Activated CD4-positive, alpha-beta memory T cell treated with anti-CD3 and anti-CD28 coated beads, Interleukin-2, amount 10 ng/mL, durations not matched to agents 7 days and 5 days (primary cell): ENCODE measurements at places on chromosomes 2 and 18. TPM values are rescaled to one million over a fixed set of nuclear protein-coding genes. Genes with fewer than 3 reads are reported as not detected.

- no peaks in the 10 kb centered on the region for H3K27me3 ChIP-seq
- no peaks in the 10 kb centered on the region for H3K4me1 ChIP-seq
- no peak overlapping the region for H3K4me3 ChIP-seq
- no peak overlapping the region for H3K27ac ChIP-seq
Measured at GRCh38 chr18:11176481-11176881, 27.1 kb upstream of the PIEZO2 start.

DNA sequence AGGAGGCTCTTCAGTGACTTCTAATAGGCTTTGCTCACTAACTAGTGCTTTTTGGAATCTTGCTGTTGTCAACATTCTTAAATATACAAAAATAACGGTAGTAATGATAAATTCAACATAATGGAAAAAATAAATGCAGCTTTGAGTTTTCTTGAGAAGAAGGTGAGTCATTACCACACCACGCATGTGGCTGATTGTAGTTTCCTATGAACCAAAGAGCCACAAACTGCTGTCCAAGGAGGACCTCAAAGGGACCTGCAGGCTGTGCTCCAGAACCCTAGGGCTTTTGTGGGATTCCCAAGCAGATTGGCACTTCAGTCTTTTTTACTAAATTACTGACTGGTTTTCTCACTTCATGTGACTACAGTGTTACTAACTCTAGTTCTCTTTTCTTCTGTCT is 66.7 kb downstream of the TPGS2 start:
- no peaks in the 10 kb centered on the region for H3K4me1 ChIP-seq
- no peak overlapping the region for H3K27ac ChIP-seq
- no peak overlapping the region for H3K4me3 ChIP-seq

GRCh38 chr2:183490914-183491313 is 366.7 kb downstream of the NUP35 start:
- no peak for DNase-seq
- no peaks in the 10 kb centered on the region for H3K4me1 ChIP-seq
- no peaks in the 10 kb centered on the region for H3K27me3 ChIP-seq
- H3K4me3 ChIP-seq, result no peak overlapping the region

GRCh38 chr2:27940982-27941381 is 50.5 kb downstream of the BABAM2 start:
- DNase-seq, result no peak
- peaks cover 12% of the 10 kb centered on the region for H3K4me1 ChIP-seq
- H3K27me3 ChIP-seq, result no peaks in the 10 kb centered on the region
- peaks cover 25% of the 10 kb centered on the region for H3K36me3 ChIP-seq

- peaks cover 50% of the 10 kb centered on the region for H3K4me1 ChIP-seq
- no peak overlapping the region for H3K4me3 ChIP-seq
- DNase-seq, result peak; percentile 88
- H3K27me3 ChIP-seq, result no peaks in the 10 kb centered on the region
- peak overlapping the region; percentile 92 for H3K27ac ChIP-seq
Measured at GRCh38 chr2:37615804-37616676, 55.4 kb downstream of the CDC42EP3 start.

DNA sequence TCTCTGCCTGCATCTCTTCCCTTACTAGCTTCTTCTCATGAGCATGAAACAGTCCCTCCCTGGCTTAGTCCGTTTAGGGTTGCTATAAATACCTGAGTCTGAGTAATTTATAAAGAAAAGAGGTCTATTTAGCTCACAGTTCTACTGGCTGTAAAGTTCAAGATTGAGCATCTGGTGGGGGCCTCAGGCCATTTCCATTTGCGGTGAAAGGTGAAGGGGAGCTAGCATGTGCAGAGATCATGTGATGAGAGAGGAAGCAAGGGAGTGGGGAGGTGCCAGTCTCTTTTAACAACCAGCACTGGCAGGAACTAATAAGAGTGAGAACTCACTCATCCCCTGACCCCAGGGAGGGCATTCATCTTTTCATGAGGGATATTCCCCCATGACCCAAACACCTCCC is 26.8 kb downstream of the RHBDD1 start:
- H3K27me3 ChIP-seq, result no peaks in the 10 kb centered on the region
- no peaks in the 10 kb centered on the region for H3K4me1 ChIP-seq
- peaks cover 24% of the 10 kb centered on the region for H3K36me3 ChIP-seq
- H3K4me3 ChIP-seq, result no peak overlapping the region
- DNase-seq, result no peak

DNA sequence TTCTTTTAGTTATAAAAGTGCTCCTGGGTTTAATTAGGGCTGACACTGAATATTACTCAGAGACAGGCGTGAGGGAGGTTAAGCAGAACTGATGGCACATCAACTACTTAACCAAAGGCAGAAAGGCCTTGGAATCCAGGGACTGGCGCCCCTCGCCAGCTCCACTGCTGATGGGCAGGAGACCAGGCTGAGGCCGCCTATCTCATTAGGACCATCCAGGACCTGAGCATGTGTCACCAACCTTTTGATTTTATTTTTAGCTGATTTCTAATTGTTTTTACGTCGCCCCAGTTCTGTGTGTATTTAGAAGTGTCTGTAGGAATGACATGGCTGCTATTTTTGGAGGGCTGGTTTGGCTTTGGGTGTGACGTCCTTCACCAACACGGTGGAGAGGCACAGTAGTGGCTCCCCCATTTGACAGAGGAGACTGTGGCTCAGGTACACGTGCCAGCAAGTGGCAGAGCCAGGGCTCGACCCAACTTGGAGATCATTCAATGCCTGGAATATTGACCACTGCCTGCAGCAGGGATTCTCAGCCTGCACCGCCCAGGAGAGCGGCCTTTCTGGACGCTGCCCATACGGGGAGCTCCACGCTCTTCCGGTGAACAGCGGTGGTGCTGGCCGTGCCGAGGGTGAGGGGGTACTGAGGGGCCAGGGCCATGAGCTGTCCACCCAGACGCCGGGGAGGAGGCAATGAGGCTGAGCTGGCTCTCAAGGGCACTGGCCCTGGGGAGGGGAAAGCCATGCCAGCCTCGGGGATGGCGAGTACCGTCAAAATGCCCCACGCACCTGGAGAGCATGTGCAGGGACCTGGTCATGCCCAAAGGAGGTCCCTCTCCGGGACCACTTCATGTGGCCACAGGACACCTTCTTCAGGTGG is 205.7 kb downstream of the ASB1 start:
- no peak for DNase-seq
- H3K36me3 ChIP-seq, result no peaks in the 10 kb centered on the region
- H3K27me3 ChIP-seq, result no peaks in the 10 kb centered on the region
- H3K27ac ChIP-seq, result no peak overlapping the region

DNA sequence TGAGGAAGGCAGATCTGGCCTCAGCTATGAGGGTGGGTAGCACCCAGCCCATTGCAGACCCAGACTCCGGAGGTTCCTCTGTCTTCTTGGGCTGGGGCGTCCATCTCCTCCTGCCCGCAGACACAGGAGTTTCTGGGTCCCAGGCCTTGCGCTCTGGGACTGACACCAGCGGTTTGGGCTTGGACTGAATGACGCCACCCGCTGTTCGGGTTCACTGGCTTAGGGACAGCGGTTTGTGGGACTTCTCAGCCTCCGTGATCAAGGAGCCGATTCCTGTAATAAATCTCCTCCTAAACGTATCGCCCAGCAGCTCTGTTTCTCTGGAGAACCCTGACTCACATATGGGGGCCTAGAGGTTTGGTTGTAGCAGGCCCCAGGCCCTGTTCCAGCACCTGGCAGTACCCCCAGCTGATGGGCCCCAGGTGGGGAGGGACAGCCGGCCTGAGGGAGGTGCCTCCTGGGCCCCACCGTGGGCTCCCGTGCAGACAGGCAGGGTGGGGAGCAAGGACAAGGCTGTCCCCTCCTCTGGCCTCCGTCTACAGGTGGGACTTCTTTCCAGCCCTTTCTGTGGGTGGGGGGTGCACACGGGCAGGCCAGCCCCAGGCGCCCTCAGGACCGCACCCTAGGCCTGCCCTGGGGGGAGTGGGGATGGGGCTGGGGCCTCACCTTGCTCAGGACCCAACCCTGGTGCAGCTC is 4.5 kb upstream of the AQP12A start:
- H3K36me3 ChIP-seq, result no peaks in the 10 kb centered on the region
- H3K27me3 ChIP-seq, result no peaks in the 10 kb centered on the region
- H3K4me1 ChIP-seq, result peaks cover 11% of the 10 kb centered on the region
- no peak overlapping the region for H3K27ac ChIP-seq

GRCh38 chr2:11578081-11578948 is 44.5 kb downstream of the GREB1 start:
- H3K27me3 ChIP-seq, result no peaks in the 10 kb centered on the region
- no peak for DNase-seq
- no peak overlapping the region for H3K4me3 ChIP-seq

GRCh38 chr2:32591669-32592463 is 36.0 kb upstream of the TTC27 start:
- H3K27me3 ChIP-seq, result no peaks in the 10 kb centered on the region
- H3K27ac ChIP-seq, result peak overlapping the region; percentile 80
- H3K36me3 ChIP-seq, result peaks cover 49% of the 10 kb centered on the region
- no peak for DNase-seq

DNA sequence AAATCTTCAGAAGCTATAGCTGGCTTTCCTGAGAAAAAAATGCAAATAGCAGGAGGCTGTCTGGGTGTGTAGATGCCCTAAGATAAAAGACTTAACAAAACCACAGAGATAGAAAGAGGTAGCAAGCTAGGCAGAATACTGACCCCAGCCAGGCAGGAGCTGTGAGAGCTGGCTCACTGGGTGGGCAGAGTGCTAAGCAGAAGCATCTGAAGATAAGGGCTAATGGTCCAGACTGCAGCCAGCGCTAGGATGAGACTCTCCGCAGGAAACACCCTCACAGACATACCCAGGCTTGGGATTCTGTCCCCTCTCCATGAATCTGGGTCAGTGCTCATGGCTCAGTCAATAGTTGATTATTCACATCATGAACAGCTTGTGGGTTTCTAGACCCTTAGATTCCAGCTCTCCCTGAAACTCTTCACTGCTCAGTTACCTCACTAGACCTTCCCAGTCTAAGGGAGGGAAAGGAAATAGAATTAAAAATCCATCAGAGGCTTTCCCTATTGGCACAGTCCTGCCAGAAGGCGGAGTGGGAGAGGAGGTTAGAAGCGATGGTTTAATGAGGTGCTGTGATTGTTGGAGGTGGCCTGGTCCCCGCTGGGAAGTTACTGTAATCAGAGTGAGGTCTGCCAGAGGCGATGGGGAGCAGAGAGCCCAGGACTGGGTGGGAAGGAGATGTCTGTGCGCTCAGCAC is 21.4 kb upstream of the CCBE1 start:
- no peak overlapping the region for H3K4me3 ChIP-seq
- H3K27ac ChIP-seq, result no peak overlapping the region
- no peaks in the 10 kb centered on the region for H3K27me3 ChIP-seq
- DNase-seq, result no peak

DNA sequence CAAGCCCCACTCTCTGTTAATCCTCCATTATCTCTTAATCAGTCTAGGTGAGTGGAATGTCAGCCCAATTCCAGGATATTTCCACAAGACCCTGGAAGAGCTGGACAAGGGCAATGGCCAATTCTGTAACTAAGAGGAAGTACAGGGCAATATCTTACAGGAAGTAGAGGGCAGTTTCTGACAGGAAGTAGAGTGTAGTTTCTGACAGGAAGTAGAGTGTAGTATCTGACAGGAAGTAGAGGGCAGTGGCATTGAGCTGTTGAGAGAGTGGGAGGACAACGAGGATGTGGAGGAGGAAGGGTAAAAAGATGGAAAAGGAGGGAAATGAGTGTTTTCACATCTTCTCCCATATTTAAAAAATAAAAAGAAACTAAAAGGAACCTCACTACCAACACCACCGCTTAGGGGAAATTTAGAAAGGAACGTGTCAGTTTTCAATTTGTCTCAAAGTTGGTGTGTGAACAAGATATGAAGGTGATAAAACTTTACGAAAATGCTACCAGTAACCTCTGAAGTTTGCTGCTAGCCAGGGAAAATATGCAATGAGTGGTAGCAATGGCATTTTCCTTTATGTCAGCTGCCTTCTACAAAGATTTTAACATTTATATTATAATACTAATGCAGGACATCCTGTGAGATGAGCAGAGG is 430.9 kb upstream of the HNRNPA3 start:
- peaks cover 3% of the 10 kb centered on the region for H3K27me3 ChIP-seq
- peaks cover 11% of the 10 kb centered on the region for H3K4me1 ChIP-seq
- no peak for DNase-seq
- H3K4me3 ChIP-seq, result no peak overlapping the region
- H3K36me3 ChIP-seq, result peaks cover 8% of the 10 kb centered on the region
- H3K27ac ChIP-seq, result peak overlapping the region; percentile 3

- H3K27me3 ChIP-seq, result peaks cover 34% of the 10 kb centered on the region
- DNase-seq, result no peak
- no peak overlapping the region for H3K27ac ChIP-seq
- H3K36me3 ChIP-seq, result no peaks in the 10 kb centered on the region
Measured at GRCh38 chr2:226669905-226670304, 129.7 kb downstream of the IRS1 start.

- peak overlapping the region; percentile 79 for H3K4me3 ChIP-seq
- H3K4me1 ChIP-seq, result peaks cover 56% of the 10 kb centered on the region
- peaks cover 29% of the 10 kb centered on the region for H3K36me3 ChIP-seq
- H3K27ac ChIP-seq, result peak overlapping the region; percentile 83
Measured at GRCh38 chr2:10331702-10332401, 29.1 kb downstream of the HPCAL1 start.

DNA sequence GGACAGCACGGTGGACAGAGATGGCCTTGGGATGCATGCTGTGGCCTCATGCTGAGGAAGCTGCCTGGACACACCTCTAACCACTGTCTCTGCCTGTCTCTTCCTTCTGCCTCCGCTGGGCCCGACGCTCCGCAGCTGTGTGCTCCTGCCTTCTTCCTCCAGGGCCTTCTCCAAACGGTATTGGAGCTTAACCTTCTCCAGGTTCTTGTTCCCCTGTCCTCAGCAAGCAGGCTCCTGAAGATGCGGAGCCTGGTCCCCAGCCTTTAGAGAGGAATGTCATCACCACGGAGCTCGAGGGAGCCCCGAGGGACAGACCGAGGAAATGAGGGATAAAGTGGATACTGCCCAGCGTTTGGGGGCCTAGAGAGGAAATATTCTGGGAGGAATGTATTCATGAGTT is 155.1 kb downstream of the DYSF start:
- no peak overlapping the region for H3K27ac ChIP-seq
- peaks cover 9% of the 10 kb centered on the region for H3K27me3 ChIP-seq
- H3K36me3 ChIP-seq, result no peaks in the 10 kb centered on the region
- peaks cover 11% of the 10 kb centered on the region for H3K4me1 ChIP-seq

DNA sequence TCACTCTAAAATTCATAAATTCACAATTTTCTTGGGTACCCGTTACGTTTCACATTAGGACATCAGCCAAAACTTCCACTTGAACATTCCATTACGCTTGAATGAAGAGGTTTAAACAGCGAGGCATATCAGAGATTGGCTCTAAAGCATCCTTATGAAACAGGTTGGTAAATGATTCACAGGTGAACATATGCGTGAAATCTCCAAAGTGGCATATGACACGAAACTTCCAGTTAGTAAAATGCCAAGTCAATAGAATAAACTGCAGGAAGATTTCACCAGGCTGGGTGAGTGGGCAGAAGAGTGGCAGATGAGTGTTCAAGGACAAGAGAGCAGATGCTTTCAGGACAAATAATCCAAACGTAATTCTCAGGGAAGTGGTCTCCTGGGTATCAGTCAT is 33.9 kb upstream of the GLS start:
- H3K27me3 ChIP-seq, result no peaks in the 10 kb centered on the region
- H3K4me3 ChIP-seq, result no peak overlapping the region
- H3K27ac ChIP-seq, result no peak overlapping the region
- H3K4me1 ChIP-seq, result peaks cover 13% of the 10 kb centered on the region
- DNase-seq, result no peak

- no peak overlapping the region for H3K4me3 ChIP-seq
- no peaks in the 10 kb centered on the region for H3K36me3 ChIP-seq
- no peak overlapping the region for H3K27ac ChIP-seq
- H3K27me3 ChIP-seq, result peaks cover 3% of the 10 kb centered on the region
- no peaks in the 10 kb centered on the region for H3K4me1 ChIP-seq
- DNase-seq, result no peak
Measured at GRCh38 chr2:128640845-128641360, 322.2 kb upstream of the HS6ST1 start.

Gene ACVR1C
- 1.9 TPM for total RNA-seq

Gene SLC9A4
- 0.15 TPM for total RNA-seq

Gene ITPRID2
- 53.2 TPM for total RNA-seq

Gene CNDP1
- not detected for total RNA-seq

Gene OTOS
- total RNA-seq, result not detected

Gene OSBPL6
- 0.88 TPM for total RNA-seq

Gene GPR35
- total RNA-seq, result 5.2 TPM
